ENCODE measurements at places on chromosomes 7 and 10.

DNA sequence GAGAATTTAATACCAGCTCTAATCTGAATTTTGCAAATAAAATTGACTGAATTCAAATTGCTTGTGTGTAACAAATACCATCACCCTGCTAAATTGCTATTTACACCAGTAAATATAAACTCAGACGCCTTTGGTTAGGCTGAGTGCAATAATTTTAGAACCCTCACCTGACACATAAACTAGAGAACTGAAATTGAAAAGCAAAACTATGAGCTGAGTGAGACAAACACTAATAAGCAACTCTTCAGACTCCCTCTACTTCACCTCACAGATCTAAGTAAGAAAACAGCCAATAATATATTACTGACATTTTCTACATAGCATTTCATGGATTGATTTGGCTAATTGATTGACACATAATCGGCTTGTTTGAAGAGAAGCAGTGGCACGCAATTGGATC is 621.2 kb downstream of the REEP3 start:
- no peak for DNase-seq

DNA sequence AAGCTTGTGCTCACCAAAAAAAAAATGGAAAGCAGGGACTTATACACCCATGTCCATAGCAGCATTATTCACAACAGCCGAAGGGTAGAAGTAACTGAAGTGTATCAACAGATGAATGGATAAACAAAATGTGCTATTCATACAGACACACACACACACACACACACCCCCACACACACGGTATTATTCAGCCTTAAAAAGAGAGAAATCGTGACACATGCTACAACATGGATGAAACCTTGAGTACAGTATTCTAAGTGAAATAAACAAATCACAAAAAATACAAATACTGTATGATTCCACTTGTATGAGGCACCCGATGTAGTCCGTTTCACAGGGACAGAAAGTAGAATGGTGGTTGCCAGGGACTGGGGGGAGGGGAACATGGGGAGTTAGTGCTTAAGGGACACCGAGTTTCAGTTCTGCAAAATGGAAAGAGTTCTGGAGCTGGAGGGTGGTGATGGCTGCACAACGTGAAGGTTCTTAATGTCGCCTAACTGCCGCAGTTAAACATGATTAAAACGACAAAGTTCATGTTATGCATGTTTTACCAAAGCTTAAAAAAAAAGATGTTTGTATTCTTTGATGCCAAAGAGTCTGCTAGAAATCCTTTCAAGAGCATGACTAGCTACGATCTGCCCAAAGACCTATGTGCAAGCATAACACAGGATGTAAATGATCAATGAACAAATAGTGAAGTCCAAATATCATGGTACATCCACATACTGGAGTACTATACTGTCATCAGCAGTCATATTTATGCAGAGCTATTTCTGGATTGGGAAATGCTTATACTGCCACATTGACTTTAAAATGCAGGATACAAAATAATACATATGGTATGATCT is 7.2 kb downstream of the TNS3 start:
- no peak for DNase-seq

GRCh38 chr7:130297628-130298543 is 4.9 kb downstream of the CPA4 start:
- no peak for DNase-seq

GRCh38 chr10:110496553-110497437 is 912 bp upstream of the DUSP5 start:
- no peak for DNase-seq

- no peak for DNase-seq
Observed at GRCh38 chr10:70499836-70500167, 21.2 kb downstream of the PALD1 start.

- no peak for DNase-seq
Observed at GRCh38 chr10:88417387-88418030, 165.6 kb downstream of the RNLS start.

GRCh38 chr7:116569737-116570136 is 44.9 kb downstream of the CAV1 start:
- DNase-seq, result no peak

DNA sequence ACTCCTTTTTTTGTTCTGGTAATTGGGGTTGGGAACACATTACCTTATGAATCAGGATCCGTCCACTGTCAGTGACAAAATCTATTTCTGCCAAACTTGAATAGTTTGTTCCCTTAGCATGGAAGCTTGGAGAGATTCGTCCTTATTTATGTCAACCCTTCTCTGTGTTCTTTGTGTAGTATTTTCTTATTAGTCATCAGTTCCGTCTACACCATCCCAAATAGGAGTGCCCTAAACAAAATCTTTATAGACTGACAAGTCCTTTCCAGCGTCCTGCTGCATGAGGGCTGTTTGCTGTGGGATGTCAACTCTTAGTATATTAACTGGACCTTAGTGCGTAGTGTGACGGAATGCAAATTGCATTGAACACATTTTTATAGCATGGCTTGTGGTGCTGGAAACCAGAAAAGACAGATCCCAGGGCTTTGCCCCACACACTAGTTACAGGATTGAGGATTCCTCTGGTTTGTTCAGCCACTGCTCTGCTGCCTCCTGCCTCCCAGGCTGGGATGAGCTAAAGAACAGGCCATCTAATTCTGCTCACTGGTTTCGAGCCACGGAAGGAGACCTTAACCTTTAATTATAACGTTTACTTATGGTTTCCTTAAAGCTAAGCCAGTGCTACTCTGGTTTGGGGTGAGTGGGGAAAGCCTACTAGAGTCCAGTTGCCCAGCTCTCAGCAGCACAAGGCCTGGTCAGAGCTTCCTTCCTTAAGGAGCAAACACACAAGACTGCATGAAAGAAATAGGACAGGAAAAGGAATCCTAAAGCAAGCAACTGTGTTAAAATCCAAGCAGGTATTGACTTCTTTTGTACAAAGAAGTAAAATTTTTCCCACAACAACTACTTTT is 194.4 kb downstream of the CCSER2 start:
- DNase-seq, result no peak

GRCh38 chr7:28207486-28208158 is 27.0 kb upstream of the JAZF1 start:
- no peak for DNase-seq

- no peak for DNase-seq
Observed at GRCh38 chr7:38127216-38128207, 50.5 kb upstream of the STARD3NL start.

GRCh38 chr7:31778296-31778695 is 91.3 kb downstream of the PPP1R17 start:
- no peak for DNase-seq

DNA sequence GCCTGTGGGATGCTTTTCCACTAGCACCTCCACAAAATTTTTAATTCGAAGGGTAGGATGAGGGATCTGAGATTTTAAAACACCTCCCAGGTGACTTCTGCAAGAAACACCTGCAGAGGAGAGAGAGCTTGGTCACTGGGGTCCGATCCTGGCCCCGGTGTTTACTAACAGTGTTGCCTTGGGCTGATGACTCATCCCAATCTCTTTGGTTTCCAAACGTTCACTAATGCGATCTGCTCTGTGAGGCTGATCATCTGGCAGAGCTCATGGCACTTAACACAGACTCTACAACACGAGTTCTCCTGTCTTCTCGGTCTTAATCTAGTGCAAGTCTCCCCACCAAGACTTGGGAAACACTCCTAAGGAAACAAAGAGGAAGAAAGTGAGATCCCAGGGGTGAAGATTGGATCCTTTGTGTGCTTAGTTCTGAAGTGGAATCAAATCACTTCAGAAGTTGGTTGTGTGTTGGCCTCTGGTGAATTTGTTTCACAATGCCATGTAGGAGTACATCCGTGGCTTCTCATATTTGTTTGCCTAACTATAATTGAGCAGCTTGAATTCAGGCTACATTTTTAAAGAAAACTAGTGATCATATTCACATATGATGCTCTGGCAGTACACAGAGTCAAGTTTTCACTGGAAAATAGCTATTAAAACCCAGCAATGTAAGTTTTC is 407.9 kb downstream of the NRG3 start:
- no peak for DNase-seq

GRCh38 chr10:46514431-46514861 is 42.0 kb downstream of the GPRIN2 start:
- DNase-seq, result peak; percentile 9

DNA sequence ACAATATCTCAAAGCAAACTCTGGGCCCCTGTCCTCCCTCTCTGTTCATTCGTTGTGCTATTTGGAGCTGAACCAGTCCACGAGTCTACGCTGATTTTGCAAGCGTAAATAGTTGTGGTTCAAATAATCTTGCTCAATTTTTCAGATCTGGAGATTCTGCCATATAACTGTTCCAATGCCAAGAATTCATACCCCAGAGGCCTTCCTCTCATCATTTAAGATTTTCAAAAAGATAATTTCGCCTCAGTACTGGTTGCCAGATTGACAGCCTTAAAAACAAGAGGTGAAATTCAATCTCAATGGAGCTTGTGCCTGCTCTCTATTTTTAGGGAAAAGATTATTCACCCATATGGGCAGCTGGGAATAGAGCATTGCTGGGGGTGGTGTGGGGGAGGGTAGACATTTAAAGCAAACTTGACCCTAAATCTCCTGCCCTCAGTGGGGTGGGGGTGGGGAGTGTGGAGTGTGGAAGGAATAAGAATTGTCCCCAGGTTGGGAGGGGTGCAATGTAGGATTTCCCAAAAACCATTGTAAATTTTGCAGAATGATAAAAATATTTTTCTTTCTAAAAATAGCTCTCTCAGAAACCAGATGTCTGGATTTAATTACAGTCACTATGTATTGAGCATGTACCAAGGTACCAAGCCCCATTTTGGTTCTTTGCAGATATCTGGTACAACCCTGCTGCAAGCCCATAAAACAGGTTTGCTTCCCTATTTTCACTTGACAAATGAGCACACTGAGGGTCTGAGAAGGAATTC is 104.7 kb upstream of the EEPD1 start:
- no peak for DNase-seq

DNA sequence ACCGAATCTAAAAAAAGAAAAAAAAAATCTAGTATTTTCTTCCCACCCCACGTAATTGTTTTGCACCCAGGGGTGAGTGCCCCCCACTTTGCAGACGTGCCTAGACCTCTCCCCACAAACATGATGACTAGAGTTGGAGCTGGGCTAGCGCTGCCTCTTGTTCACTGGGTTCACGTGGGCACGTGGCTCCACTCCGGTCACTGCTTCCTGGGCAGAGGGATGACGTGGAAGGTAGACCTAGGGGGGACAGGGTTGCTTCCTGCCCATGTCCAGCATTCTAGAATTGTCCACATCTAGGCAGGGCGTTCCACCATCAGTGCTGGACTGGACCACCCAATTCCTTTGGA is 861 bp upstream of the LIMK1 start:
- DNase-seq, result no peak

- no peak for DNase-seq
Observed at GRCh38 chr7:123538897-123539296, 4.5 kb upstream of the IQUB start.

DNA sequence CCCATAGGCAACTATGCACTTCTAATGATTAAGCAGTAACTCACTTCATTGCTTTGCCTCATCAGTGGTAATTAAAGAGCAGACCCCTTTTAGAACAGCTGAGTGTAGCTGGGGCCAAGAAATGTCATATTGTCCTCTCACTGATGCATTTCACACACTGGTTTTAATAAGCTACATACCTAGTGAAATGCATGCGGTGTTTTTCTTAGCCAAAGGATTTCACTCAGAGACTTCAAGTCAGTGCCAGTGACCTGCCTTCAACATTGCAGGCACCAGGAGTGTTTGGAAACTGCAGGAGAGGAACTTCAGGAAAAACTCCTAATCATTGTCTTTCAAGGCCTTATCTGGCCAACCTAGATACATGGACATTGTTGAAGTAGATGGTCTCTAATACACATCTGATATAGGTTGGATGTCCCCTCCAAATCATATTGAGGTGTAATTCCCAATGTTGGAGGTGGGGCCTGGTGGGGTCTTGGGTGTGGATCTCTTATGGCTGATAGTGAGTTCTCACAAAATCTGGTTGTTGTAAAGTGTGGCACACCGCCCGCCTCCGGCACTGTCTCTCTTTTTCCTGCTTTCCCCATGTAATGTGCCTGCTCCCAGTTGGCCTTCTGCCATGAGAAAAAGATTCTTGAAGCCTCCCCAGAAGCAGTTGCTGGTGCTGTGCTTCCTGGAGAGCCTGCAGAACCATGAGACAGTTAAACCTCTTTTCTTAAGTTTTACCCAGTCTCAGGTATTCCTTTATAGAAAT is 252.7 kb upstream of the PLXDC2 start:
- DNase-seq, result no peak

DNA sequence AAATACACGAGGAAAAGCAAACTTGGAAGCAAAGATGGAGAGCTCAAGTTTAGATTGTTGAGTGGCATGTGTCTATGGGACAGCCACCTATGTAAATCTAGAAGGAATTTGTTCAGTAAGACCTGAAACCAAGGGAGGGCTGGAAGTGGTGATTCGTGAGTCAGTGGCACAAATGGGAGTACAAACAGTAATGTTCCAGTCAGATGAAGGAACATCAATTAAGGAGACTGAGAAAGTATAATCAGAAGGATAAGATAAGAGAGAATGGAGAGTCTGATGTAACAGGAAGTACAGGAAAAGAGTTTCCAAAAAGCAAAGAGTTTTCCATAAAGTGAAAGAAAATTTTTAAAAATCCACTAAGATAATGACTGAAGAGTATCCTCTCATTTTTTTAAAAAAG is 544.2 kb downstream of the KIF20B start:
- DNase-seq, result no peak

- no peak for DNase-seq
Observed at GRCh38 chr10:72375173-72375572, 20.5 kb upstream of the DNAJB12 start.

DNA sequence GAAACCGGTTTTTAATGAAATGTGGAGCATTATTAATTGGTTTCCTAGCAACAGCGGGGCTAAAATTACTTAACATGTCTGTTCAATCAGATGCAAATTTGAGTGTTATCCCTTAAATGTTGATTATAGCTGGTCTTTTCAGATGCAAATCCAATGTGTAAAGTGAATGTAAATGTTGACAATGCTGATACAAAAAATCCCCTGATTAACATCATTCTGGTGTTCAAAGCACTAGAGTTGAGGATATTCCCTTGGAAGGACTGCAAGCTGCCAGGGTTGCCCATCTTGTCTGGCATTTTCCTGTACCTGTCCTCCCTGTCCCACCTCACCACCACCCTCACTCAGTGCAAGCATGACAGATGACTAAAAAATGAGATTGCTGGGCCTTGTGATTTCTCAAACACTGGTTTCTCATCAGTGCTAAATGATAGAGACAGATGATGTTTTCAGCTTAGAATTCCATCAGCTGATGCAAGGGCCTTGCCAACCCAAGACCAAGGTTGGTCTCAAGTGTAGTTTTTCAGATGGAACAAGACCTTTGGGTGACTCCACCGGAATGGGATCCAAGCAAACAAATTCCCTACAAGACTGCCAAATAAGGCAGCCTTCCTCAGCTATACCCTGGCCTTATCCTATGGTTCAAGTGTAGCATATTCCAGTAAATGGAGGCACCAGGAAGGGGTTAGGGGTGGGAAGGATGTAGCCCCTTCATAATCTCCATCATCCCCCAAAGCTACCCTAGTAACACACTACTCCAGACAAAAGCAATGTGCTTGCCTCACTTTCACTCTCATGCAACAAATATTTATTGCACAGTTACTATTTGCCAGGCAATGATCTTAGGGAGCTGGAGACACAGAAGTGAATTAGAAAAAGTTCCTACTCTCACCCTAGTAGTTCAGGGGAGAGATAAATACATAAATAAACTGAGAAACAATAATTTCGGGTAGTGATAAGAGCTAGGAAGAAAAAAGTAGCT is 54.9 kb downstream of the JAZF1 start:
- no peak for DNase-seq

GRCh38 chr7:150355666-150356059 is 13.0 kb upstream of the REPIN1 start:
- no peak for DNase-seq

GRCh38 chr7:21782996-21783395 is 162.7 kb downstream of the CDCA7L start:
- DNase-seq, result no peak

Measured in activated T-cell treated with anti-CD3 and anti-CD28 coated beads, Interleukin-2, amount 50 U/mL, for 48 hours (primary cell).